ENCODE measurements at places on chromosomes 11 and 22.

DNA sequence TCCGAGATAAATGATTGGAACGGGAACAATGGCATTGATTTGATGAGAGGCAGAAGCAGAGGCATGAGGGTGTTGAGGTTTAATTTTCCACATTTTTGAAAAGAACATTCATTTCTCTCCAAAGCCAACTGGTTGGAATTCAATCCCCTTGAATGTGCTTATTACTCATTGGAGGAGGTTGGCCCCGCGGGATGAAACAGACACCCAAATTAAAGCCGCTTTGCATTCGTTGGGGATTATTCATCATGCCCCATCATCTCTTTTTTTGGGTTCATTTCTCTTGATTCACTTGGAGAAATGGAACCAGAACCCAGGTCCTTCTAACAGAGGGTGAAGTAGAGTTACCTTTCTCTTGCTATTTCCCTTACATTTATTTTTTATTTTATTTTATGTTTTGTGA lies 47.6 kb upstream of the PARVG start:
- peak; percentile 45 for DNase-seq

DNA sequence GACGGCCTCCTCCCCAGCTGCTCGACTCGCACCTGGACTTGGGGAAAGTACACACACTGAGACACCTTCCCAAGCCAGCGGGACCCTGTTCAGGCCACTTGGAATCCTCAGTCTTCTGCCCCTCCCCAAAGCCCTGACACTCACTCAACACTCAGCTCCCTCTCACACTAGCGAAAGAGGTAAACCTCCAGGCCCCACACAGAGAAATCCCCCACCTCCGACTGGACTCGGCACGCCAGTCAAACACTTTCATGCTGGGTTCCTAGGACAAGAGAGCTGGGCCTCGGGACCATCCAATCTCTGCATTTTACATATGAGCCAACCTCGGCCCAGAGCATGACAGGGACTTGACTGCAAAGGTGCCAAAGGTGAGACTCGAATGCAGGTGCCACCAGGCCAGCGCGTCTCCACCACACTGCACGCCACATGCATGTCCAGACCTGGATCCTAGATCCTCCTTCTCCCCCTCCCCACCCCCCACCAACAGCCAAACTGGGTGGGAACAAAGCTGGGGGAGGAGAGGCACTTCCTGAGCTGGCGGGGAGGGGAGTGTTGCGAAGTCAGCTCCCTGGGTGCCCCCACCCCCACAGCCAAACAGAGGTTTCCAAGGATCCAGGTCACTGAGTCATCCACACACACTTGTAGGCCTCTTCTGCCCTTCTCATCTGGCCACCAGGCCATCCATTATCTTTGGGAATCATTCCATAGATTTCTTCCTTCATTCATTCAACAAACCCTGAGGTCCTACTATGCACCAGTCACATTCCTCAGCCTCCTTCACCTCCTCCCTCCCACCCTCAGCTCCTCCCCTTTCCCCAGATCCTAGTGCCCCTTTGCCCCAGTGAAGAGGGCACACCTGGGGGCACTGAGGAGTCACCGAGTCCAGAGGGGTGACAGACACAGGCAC lies 10.7 kb upstream of the CD5 start:
- DNase-seq = no peak

GRCh38 chr11:102361086-102362031 lies 14.3 kb downstream of the BIRC2 start:
- DNase-seq = no peak

- DNase-seq = peak; percentile 95
Measured at GRCh38 chr22:21952586-21953571, at the start of gene PPM1F. PPM1F (minus strand) TSS chr22:21952848; CDS start chr22:21946048, 6,800 bp downstream.

DNA sequence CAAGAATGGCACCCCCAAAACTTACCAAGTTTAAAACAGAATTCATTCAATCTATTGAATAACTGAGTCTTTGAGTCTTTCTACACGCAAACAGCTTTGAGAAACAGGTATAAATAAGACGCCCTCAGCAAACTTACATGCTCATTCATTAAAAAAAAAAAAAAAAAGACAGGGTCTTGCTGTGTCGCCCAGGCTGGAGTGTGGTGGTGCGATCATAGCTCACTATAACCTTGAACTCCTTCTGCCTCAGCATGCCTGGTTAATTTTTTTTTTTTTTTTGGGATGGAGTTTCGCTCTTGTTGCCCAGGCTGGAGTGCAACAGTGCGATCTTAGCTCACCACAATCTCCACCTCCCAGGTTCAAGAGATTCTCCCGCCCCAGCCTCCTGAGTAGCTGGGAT lies 6.1 kb downstream of the PRR14L start:
- no peak for DNase-seq

All from tongue (tissue), 3 donors.